ENCODE measurements at places on chromosomes 3 and 15.

GRCh38 chr15:50953302-50953701 is 44.8 kb downstream of the AP4E1 start:
- DNase-seq: peak; percentile 62

DNA sequence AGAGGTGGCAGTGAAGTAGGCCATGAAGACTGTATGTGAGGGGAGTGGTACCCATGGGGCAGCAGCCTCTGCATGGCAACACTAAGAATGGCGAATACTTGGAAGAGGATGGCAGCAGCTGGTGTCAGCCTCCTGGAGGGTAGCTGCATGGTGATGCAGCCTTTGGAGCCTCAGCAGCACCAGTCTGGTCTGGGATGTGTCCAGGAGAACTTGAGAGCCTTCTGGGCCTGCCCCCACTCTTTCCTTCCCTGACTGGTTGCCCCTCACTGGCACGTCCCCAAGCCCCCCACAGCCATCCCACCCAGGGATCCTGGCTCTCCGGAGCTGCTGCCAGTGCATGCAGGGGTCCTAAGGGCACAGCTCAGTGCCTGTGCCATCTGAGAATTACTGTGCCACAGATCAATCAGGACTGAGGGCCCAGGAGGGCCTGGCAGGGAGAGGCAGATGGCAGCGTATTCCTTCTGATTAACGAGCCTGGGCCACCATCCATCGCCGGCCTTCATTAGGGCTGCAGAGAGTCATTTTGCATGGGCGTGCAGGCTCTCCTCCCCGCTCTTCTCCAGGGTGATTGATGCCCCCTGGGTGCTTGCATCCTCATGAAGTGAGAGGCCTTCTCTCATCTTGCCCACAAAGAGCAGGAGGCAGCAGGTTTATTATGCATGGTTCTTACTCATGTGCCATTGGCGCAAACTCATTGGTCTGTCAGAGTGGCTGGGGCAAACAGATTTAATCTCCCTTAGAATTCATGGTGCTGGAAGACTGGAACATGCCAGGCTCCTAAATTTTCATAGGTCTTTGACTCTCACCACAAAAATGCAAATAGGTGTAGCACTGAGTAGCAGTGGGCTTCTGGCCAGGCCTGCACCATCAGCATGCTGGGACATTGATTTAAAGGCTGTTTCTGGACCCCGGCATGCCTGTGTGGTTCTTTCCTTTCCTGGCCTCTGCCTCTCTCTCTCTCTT is 116.8 kb downstream of the EPHB1 start:
- DNase-seq: peak; percentile 9

DNA sequence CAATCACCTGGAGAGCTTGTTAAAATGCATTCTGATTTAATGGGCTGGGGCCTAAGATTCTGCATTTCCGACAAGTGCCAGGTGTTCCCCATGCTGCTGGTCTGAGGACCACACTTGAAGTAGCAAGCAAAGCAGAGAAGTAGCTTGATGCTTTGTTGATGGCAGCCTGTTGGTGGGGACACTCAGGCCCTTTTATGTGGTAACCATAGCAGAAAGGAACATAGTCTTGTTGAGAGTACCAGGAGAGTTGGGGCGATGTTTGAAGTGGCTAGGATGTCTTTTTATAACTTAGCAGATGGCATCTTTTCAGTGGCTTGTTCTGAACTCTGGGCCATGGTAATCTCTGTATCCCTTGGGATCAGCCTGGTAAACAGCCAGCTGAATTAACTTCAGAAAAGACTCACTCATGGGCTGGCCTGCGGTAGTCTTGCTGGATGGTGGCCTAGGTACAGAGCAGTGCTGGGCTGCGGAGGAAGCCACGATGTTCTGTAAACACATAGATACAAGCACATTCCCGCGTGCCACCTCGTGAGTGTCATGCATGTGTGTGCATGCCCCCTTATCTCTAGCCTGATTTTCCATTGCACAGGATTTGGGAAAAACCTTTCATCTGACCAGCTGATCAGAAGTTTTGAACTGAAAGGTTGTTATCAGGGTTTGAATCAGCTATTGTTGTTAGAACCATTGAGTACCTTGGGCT is 292.4 kb upstream of the LRRFIP2 start:
- no peak for DNase-seq

DNA sequence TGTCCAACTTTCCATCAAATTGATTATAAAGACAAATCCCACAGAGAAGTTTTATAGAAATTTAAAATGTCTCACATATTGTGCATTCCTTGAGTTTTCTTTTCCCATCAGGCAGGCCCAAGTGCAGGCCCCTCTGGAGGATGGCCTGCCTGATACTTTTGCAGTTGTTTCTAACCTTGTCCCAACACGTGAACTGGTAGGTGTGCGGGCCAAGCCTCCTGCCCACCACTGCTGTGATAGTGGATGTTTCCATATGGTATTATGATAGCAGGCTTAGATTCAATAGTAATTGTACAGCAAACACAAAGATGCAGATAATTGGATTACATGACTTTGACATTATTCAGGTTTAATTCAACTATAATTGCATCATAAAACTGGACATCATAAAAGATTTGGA is 1.4 kb downstream of the P2RY12 start:
- DNase-seq: no peak

- DNase-seq: peak; percentile 86
Measured at GRCh38 chr3:139329364-139329850, 14.4 kb upstream of the MRPS22 start.

DNA sequence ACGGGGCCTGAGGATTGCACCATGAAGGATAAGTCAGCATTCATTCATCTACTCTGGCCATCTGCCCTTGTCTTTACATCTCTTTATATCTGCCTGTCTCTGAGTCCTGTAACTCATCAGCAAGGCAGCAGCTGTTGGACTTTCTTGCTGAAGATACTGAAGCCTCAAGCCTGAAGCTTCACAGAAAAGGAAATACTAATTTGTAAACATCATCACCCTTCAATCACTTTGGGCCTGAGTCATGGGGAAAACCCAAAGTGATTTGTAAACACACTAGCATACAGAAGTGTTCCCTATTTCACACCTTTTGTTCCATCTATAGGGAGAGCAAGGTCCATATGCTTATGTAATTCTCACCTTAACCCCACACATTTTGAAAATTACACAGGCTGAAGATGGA is 928.2 kb downstream of the EPHA3 start:
- peak; percentile 13 for DNase-seq

GRCh38 chr3:126501054-126501453 is 16.5 kb downstream of the UROC1 start:
- DNase-seq: no peak

DNA sequence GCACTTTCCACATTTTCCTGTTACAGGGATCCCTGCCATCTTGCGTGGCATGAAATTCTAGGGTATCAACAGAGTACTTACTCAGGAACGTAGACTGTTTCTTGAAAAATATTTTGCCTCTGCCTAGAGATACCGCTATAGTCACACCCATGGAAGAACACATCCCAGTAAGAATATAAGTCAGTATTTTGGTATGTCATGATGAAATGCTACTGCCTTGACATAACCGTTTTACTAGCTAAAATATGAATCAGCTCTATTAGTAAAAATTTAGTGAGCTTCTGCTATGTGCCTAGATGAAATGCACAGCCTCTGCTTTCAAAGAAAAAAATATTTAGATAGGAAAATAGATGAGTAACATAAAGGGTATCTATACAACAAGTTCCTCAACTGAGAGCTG is 276.4 kb downstream of the TBC1D5 start:
- no peak for DNase-seq

- no peak for DNase-seq
Measured at GRCh38 chr3:130876594-130876993, 17.3 kb upstream of the ATP2C1 start.

DNA sequence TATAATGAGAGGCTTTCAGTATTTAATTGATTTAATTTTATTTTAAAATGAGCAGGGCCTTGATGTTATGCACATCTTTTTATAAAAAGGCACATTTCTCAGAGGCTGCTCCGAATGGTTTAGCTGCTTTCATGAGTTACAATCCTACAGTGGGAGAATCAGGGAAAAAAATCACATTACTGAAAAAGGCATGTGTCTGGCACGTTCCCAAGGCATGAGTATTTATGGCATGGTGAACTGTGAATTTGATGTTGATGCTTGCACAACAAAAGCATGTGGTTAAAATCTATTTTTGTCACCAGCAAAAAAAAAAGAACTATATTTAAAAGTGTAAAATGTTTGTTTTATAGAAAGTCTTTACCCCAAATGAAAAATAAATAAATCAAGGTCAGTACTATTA is 485.2 kb upstream of the ROBO2 start:
- no peak for DNase-seq

Measured in kidney tubule cell (primary cell).